CD4-positive, alpha-beta T cell treated with Interleukin-10 for 1 hour (primary cell): ENCODE measurements at places on chromosomes 11 and 22.

DNA sequence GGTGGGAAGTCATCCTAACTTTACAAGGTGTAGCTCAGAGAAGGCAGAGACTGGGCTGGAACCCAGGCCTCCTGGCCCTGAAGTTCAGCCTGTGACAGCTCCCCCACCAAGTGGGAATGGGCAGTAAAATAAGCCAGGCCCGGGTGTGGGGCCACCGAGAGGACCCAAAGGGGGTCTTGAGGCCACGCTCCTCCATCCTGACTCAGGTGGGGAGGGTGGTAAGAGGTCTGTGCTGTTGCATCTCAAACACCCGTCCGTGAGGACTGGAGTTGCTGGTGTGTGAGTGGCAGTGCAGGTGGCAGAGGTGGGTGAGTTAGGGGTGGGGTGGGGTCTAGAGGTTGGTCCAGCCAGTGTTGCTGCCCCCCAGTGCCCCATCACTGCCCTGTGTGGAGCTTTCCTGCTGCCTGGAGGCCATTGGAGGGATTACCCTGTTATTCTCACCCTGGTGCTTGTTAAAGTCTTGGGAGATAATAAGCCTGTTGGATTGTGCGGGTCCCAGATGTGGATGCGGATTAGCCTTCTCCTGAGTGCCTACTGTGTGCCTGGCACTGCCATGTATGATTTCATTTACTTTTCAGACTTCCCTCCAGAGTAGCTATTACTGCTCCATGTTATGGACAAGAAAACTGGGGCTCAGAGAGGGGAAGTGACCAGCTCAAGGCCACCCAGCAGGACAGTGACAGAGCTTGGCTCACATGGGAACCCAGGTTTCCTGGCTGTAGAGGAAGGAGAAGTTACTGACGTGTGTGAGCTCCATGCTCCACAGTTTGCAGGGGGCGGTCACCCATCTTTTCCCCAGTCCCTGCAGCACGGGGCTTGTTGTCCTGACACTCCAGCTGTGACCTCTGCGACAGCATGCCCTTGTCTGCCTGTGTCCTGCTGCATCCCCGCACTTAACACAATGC is 12.9 kb downstream of the SERPINH1 start:
- no peak for DNase-seq

GRCh38 chr11:78514922-78515502 is 59.7 kb downstream of the NARS2 start:
- no peak for DNase-seq

DNA sequence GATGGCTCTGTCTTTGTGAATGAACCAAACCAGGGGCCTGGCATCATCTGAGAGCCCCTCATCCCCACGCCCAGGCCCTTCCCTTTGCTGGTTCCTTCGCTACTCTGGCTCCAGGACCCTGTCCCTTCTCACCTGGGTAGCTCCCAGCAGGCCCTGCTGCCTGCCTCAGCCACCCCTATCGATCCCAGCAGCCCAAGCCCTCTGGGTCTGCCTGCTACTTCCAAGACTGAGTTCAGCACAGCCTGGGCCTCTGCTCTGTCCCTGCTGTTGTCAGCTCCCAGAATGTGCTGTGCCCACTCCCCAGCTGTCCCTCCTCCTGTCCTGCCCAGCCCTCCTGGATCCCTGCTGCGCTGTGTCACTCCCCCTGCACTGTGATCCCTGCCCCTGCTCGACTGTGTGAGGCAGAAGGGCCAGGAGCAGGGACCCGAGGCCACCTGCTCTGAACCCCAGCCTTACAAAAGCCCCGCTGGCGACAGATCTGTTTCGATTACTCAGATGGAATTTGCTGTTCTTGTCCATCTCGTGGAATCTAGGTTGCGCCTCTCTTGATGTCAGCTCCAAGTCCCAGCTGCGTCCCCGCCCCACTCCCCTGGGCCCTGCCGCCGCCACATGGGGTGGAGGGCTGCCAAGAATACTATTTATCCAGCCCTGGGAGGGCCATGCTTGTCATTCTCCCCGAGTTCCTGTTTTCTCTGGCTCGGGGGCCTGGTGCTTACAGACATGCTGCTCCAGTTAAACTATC is 13.0 kb downstream of the MRPL21 start:
- no peak for DNase-seq

- DNase-seq: peak; percentile 83
These were observed 18.6 kb upstream of the SCARF2 start for GRCh38 chr22:20456064-20456721.

- DNase-seq: no peak
These were observed 30.1 kb upstream of the ANO5 start for GRCh38 chr11:22162756-22163155.

GRCh38 chr11:75615751-75616150 is 53.1 kb downstream of the MAP6 start:
- no peak for DNase-seq

- no peak for DNase-seq
These were observed 211.4 kb downstream of the DSCAML1 start for GRCh38 chr11:117585631-117586030.

DNA sequence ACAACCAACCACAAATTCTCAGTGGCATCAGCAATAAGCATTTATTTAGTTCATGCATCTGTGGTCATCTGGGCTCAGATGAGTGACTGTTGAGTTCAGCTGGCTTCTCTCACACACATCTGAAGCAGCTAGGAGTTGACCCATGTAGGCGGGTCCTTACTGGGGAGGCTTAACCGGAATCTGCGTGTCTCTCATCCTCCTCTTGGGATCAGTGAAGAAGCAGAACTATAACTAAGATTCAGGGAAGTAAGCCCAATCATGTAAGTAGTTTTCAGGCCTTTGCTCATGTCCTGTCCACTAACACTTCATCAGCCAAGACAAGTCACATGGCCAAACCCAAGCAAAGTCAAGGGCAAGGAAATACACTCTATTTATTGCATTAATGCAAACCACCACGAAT is 236.2 kb downstream of the C11orf87 start:
- no peak for DNase-seq

- DNase-seq: no peak
These were observed 7.9 kb downstream of the CD82 start for GRCh38 chr11:44573333-44573732.

GRCh38 chr11:33874433-33874832 is 17.4 kb downstream of the LMO2 start:
- no peak for DNase-seq

- no peak for DNase-seq
These were observed 44.2 kb downstream of the SNX19 start for GRCh38 chr11:130872102-130872501.

DNA sequence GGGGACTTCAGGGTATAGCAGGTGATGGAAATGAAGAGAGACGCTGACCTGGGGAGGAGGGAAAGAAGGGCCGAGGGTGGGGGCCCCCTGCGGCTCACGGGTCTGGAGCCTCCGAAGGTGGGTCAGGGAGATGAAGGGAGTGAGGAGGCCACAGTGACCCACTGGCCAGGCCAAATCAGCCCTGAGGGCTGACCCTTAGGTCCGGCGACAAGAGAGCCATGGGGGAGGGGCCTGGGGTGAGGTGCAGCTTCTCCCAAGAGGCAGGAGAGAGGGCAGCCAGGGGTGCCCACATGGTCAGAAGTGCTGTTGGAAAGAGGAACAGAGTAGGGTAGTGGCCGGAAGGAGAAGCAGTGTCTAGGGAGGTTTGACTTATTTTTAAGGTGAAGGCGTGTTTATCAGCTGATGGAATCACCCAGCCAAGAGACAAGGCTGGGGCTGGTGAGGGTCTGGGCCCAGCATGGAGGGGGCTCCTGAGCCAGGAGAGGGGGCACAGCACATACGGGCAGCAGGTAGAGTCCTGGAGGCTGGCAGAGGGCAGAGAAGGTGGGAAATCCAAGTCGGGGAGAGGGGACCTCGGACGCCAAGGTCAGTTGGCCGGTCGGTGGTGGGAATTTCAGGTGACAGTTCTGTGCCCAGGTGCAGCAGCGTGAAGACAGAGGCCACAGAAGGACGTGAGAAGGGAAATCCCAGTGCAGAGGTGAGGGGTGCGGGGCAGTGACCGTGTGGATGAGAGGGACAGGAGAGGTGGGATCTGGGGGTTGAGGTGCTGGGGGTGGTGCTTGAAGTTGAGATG is 49.0 kb downstream of the LINC01488 start:
- peak; percentile 6 for DNase-seq

GRCh38 chr11:38153985-38154384 is 1555.9 kb upstream of the RAG2 start:
- no peak for DNase-seq

DNA sequence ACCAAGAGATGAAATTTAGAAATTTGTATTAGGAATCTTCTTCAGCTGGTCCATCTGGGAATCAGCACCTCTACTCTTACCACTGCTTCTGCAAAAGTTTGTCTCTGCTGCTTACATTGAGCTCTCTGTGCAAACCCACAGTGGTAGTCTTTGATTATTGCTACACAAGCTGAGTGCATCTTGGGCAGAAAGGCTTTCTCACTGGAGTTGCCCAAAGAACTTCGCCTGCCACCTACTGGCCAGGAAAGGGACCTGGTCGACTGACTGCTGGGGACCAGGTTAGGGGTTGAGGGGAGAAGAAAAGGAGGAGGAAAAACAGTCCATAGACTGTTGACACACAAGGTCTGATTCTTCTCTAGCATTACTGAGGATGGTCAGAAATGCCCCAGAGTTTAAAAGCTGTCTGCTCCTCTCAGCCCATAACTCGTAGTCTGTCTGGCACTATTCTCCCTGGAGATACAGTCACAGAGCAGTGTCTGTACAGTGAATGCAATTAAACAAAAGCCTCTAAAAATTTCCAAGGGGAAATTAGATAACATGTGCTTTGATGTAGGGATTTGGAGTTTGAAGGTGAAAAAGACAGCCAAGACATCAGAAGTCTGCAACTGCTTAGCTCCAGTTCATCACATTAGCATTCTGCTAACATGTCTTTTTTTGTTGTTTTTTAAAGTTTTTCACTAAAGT is 215.0 kb upstream of the CTSC start:
- peak; percentile 30 for DNase-seq

DNA sequence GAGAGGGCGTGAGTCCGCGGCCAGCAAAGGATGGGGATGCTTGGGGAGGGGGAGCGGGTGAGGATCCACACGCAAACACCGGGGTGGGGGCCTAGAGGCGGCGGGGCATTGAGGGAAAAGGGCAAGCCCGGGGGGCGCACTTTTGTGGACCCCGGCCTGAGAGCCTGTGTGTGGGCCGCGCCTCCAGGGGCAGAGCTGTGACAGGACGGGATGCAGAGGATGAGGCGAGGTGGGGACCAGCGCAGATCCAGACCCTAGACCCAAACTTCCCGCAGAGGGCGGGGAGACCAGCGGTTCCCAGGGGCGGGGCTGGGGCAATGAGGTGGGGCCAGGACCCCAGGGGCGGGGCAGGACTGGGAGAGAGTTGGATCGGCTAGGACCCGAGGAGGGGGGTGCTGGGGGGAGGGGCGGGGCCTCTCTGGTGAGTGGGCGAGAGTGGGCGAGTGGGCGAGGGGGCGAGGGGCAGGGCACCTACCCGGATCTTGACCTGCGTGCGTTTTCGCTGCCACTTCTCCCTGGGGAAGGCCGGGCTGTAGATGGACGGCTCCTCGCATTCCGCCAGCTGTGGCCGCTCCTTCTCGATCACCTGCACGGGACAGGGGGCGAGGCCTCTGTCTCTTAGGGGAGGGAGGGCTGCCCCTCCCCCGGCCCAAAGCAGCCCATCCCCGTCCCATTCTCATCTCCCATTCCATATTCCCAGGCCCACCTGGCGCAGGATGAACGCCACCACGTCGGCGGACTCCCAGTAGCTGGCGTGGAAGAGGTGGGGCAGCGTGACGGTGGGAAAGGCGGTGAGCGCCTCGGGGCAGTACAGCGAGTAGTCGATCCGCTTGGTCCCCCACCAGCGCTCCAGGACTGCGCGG is 10.6 kb downstream of the PITPNM1 start:
- no peak for DNase-seq

GRCh38 chr11:92580908-92581307 is 356.3 kb downstream of the FAT3 start:
- no peak for DNase-seq

DNA sequence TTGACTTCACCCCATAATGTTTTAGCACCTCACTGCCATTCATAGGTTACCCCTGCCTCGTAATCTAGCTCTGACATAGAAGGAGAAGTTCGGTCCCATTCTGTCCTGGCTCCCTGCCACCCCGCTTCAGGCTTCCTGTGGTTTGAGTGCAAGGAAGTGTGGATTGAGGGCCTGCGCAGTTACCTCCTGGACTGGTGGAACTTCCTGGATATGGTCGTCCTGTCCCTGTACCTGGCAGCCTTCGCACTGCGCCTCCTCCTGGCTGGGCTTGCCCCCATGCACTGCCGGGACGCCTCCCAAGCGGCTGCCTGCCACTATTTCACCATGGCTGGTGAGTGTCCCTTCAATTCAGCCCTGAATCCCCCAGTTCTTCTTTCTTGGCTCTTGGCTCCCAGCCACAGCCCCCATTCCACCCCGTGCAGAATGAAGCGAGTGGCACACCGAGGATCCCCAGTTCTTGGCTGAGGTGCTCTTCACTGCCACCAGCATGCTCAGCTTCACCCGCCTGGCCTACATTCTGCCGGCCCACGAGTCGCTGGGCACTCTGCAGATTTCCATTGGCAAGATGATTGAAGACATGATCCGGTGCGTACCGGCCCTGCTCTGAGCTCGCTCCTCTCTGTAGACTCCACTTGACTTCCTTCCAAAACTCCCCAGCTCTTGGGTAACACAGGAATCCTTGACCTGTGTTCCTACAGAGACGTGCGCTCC is 15.4 kb downstream of the ART5 start:
- no peak for DNase-seq

GRCh38 chr11:47570651-47571356 is 5.4 kb downstream of the PTPMT1 start:
- no peak for DNase-seq

DNA sequence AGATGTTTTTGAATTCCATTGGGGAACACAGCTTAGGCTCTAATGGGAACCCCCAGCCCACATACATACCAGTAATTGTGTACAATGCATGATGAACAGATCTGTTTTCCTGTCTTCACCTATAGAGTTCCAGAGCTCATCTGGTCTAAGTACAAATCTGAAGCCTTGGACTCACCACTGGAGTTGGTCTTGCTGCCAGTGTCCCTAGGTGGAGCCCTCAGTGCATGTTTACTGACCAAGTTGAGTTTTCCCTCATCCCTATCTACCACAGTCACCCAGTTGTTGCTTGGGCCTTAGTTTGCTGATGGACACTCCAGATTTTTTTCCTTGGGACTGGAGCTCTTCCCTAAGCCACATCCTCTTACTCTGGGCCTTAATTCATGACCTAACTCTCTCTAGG is 159.2 kb upstream of the DDI1 start:
- no peak for DNase-seq
